ENCODE measurements at places on chromosomes 5 and 9.

DNA sequence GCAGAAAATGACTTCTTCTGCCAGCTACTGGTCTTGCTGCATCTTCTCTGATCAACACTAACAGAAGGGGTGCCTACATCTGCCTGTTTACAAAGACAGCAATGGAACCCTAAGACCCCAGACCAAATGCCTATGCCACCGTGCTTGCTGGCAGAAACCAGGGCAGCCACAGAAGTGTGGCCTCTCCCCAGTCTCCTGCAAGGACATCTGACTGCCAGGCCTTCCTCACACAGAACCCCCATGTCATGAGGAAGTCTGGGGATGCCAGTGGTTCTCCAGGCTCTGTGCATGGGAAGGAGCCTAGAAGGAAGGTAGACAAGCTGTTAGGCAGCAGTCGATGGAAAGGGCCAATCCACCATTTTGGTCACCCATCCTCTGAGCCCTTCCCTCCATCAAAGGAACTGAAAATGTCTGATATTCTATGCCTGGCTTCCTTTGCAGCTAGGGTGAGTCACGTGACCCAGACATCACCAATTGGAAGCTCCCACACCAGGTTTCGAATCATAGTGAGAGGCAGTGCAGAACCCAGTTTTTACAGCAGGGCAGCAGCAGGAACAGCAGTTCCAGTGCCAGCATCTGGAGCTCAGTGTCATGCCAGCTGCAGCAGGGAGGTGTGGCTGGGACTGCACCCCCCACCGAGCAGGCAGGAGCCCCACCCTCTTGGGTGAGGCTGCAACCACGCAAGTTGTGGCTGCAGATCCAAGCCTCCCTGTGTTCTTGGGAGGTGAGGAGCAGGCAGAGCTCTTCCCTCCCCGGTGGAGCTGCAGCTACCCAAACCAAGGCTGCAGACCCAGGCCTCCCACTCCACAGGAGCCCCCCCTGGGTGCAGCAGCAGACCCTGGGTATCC is 123.4 kb downstream of the OLFM1 start:
- DNase-seq = no peak

DNA sequence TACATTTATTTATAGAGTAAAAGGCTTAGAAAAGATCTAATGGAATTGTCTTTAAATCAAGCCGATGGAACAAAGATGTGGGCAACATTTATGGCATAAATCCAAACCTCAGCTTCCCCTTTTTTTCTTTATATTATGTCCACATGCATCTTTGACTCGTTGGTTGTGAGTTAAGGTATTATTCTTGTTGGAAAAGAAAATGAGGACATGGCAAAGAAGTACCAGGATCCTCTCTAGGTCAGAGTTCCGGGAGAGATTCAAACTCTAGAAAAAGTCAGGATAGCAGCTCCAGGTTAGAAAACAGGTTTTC is 508 bp upstream of the NME5 start:
- DNase-seq = no peak

GRCh38 chr5:174581479-174581878 is 142.9 kb upstream of the MSX2 start:
- peak; percentile 46 for DNase-seq

DNA sequence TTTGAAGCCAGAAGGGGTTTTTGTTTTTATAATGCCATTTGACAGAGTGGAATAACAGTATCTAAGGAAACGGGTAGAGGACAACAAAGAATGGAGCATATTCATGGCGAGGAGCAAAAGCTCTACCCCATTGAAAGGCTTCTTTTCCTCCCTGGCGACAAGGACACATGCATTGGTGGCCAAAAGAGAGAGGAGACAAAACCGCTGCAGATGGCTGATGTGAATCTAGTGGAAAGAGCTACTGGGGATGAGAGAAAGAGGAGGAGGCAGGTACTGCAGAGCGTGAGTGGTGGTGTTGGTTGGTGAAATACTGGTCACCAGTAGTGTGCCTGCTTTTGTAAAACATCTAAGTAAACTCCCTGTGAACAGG is 491 bp downstream of the APC start:
- peak; percentile 31 for DNase-seq

- DNase-seq = no peak
These were observed 24.3 kb downstream of the GLT6D1 start for GRCh38 chr9:135614821-135615665.

GRCh38 chr9:125889112-125889475 is 141.9 kb downstream of the PBX3 start:
- DNase-seq = peak; percentile 30

DNA sequence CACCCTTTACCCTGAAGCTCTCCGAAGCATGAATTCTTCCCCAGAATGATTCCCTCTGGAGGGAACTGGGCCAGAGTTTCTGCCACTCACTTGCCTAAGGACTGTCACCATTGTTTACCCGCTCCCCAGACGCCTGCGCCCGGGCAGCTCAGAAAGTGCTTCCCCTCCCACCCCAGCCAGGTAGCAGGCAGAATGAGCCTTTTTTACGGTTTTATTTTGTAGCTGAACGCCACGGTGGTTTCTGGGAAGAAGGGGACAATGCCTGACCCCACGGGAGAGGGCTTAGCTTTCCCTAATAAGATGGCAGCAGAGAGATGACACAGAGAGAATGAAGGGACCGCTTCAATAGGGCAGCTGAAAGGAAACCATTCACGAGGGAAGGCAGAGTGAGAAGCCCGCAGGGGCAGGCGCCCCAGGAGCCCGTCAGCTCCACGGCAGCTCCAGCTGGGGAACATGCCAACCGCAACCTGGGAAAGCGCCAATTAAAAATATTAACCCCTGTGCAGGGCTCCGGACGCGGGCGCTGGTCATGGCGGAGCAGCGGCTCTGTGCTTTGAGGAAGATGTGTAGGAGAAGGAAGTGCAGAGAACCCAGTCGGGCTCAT is 20.4 kb upstream of the NTNG2 start:
- peak; percentile 10 for DNase-seq

- DNase-seq = no peak
These were observed 80.9 kb downstream of the PPP2R2B start for GRCh38 chr5:146797658-146798057.

DNA sequence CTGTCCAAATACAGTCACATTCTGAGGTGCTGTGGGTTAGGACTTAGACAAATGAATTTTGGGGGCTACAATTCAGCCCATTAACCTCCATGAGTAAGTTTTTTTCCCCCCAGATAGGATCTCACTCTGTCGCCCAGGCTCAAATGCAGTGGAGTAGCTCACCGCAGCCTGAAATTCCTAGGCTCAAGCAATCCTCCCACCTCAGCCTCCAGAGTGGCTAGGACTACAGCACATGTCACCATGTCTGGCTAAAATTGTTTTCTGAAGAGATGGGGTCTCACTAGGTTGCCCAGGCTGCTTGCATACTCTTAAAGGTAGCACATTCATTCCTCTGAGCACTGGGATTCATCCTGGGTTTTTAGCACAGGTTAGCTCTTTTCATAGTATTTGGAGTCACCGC is 22.2 kb downstream of the PPP2CA start:
- no peak for DNase-seq

GRCh38 chr5:172952034-172952511 is 7.2 kb upstream of the RPL26L1 start:
- DNase-seq = no peak

- no peak for DNase-seq
These were observed 26.6 kb downstream of the PTPDC1 start for GRCh38 chr9:94110821-94111252.

GRCh38 chr5:78543292-78543691 is 105.3 kb downstream of the LHFPL2 start:
- DNase-seq = no peak

DNA sequence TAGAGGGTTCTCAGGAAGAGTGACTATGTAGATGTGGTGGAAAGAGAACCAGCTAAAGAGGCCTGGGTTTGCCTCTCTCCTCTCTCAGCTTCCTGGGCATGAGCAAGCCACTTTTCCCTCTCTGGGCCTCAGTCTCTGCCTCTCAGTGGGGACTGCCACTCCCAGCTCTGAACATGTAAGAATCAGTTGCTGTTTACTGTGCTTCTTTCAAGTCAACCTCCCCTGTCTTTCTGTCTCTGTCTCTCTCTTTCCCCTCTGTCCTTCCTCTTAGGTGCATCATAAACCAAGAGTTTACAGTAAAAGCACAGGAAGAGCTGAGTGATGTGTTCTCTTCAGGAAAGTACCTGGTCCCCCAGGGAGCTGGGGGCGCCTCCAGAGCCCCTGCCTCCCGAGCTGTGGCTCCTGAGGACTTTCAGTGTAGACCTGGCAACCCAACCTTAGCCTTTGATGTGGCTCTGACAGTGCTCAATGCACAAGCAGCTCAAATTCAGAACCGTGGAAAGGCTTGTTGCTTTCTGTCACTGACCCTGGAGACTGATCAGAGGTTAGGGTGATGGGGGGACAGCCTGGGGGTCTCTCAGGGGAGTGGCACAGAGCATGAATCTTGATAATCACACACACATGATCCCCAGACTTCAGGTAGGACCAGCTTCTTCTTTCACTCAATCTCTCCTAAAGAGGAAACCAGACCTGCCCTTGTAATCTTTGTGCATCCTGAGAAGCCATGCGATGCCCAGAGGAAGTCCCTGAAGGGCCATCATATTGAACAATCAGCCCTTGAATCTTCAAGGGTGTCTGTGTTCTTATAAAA is 59.4 kb upstream of the TNFSF8 start:
- DNase-seq = no peak

DNA sequence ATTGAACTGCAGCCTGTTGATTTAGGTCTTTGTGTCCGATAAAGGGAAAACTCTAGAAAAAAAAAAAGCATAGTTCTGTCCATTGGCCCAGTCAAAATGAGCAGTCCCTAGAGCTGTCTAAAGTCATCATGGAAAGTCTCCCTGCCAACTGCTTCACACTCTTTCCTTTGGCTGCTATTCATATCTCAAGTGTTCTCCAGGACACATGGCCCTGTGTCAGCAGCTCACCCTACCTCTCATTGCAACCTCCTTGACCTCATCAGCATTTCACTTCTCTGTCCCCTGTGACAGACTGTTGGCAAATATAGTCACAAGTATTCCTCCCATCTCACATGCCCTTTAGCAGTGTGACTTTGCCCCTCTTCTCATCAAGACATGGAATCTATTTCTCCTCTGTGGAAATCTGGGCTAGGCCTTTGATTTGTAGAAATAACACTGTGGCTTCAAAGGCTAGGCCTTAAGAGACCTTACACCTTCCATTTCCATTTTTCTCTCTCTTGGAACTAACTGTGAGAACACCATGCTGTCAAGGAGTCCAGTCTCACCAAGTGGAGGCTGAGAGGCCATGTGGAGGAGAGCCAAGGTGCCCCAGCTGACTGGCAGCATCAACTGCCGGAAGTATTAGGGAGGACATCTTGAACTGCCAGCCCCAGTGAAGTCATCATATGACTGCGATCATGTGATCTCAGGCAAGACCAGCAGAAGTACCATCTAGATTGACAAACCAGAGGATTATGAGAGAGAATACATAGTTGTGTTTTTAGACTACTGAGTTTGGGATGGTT is 149.4 kb upstream of the TARS1 start:
- DNase-seq = no peak

DNA sequence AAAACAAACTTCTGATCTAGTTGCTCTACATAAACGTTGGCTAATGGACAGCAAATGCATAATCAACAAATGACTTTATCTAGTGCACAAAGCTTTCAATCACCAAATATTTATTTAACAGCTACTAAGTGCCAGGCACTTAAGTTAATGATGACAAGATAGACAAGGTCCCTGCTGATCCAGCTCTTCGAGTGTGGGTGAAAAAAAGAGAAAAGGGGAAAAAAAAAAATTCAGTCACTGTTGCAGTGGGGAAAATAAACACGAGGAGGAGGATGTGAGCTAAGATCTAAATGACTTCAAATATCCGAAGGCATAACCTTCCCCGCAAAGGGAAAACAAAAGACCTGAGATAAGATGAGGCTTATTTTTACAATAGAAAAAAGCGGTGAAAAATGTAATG is 9.6 kb downstream of the PSIP1 start:
- no peak for DNase-seq

GRCh38 chr5:11905206-11905605 is 960 bp upstream of the CTNND2 start:
- DNase-seq = no peak

GRCh38 chr9:38137342-38137741 is 68.3 kb upstream of the SHB start:
- no peak for DNase-seq

- no peak for DNase-seq
These were observed 164.9 kb downstream of the AP3B1 start for GRCh38 chr5:78129597-78129996.

- no peak for DNase-seq
These were observed 283.4 kb upstream of the PTGER4 start for GRCh38 chr5:40396317-40396716.

DNA sequence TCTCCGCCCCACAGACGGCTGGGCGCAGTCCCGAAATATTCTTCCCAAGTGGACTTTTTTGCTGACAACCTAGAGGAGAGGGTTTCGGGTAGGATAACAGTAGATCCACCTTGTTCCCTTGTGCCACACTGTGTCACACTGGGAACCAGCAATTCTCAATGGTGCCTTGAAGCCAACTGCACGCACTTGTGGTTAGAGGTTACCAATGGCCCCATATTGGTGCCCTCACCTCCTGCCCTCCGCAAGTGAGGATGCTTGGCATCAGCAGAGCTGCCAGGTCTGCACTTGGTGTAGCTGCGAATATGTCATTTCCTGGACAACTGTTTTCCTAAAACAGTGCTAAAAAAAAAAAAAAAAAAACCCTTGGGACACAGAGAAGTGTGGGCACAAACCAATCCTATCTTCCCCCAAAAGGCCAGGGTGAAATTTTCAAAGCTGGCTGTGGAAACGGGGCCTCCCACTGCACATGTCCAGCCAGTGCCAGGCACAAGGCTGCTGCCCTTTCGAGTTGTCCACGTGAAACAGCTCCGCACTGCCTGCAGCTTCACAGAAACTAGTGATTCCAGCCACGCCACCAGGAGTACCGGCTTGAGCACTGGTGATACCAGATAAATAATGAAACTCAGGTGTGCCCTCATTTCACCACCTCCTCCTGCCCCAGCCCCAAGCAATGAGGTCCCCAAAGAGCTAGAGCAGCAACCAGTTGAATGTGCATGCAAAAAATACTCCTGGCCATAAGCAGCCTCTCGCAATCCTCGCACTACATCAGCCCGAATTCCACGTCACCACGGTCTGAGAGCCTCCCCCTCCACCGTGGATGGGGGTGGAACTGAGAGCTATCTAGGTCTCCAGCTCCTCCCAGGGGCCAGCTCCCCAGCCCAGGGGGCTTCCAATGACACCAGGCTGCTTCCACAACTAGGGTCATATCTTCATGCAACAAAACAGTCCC is 51.2 kb downstream of the USP20 start:
- no peak for DNase-seq

DNA sequence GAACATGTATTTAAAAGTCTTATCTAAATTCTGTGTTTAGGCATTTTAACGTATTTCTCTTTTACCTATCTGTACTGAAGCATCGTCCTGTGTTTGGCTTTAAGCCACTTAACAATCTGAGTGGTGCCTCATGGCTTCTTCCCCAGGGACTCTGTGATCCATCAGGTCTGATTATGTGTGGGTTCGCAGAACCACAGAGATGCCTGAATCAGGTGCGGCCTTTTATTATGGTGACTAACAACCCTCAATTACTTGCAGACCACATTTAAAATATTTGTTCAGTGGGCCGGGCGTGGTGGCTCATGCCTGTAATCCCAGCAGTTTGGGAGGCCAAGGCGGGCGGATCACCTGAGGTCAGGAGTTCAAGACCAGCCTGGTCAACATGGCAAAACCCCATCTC is 39.6 kb upstream of the SAP30L start:
- DNase-seq = no peak

Data from HAP-1 (cell line).